ENCODE measurements at places on chromosomes 3 and 15.

- DNase-seq: no peak
These were observed 4.3 kb downstream of the SNTN start for GRCh38 chr3:63656786-63657185.

DNA sequence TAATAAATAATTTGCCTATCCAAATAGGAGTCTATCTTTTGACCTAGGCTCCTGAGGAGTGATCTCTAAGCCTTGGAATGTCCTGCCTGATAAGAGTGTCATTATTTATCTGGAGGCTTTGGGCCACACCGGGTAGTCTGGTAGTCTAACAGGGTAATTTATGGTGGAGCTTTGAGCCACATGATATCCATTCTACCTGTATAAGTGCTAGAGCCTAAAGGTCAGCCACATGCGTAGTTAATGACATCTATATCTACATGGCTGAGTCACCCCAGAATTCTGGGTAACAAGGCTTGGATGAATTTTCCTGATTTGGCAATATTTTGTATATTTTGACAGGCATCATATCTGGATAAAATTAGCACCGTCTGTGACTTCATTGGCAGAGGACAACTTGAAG, 681.4 kb downstream of the MCTP2 start:
- DNase-seq: no peak

DNA sequence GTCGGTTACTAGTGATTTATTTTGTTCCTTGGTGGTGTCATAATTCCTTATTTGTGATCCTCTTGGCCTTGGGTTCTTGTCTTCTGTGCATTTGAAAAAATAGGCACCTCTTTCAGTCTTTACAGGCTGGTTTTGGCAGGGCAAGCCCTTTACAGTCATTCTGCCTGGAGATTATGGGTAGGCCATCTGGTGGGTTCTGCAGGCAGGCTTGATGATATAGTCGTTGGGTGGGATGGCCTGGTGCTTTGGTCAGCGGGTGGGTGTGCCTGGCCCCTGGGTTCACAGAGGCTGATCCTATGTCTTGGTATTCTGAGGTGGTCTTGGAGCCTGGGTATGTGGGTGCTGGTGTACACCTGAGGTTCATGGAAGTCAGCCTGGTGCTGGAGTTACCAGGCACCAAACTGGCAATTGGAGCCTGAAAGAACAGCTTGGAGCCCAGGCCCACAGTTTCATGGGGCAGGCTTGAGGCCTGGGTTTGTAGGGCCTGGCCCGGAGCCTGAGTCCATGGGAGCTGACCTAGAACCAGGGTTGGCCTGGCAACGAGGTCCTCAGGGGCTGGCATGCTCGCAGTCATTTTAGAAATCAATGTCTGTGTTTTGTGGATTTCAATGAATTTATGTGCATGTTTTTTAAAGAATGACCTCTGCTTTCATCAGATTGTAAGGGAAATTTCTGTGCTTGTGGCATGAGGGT, 63.3 kb downstream of the DOCK3 start:
- no peak for DNase-seq

DNA sequence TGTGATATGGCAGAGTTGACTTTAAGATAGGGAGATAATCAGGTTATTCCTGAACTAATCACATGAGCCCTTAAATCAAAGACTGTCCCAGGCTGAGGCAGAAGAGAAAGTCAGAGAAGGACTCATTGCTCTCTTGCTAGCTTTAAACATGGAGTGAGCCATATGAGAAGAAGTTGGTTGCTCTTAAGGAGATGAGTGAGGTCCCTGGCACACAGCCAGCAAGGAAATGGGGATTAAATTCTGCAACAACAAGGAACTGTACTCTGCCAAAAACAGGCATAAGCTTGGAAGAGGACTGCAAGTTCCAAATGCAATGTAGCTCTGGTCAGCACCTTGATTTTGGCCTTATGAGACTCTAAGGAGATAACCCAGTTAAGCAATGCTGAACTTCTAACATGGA, 457.0 kb downstream of the PLOD2 start:
- peak; percentile 36 for DNase-seq

DNA sequence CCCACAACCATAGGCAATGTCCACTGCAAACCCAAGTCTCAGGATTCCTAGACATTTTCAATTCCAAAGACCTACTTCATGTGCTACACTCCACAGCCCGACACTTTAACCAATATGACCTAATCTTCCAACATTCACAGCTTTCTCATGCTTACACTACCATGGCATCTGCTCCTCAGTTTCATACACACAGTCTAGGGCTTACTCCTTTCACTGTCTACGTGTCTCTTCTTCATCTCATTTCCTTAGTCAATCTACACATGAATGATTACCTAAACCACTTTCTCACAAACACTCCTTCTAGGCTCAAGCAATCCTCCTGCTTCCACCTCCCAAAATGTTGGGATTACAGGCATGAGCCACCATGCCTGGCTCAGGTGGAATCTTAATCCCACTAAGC, 106.3 kb downstream of the STAG1 start:
- no peak for DNase-seq

DNA sequence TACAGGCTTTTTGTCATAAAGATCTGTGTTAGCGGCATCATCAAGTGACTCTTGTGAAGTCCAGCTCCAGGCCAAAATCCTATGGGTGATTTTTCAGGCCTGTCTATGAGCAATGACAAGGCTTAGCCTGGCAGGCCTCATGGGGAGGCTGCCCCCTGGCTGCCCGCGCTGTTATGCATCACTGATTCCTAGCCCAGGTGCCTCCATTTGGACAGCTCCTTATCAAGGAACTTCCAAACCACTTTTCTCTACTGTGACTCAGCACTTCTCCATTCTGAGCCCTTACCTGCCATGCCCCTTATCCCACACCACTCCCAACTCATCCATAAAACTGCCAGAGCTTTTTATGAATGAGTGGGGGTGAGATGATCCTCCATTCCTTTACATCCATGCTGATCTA, 91.5 kb upstream of the C3orf80 start:
- DNase-seq: no peak

DNA sequence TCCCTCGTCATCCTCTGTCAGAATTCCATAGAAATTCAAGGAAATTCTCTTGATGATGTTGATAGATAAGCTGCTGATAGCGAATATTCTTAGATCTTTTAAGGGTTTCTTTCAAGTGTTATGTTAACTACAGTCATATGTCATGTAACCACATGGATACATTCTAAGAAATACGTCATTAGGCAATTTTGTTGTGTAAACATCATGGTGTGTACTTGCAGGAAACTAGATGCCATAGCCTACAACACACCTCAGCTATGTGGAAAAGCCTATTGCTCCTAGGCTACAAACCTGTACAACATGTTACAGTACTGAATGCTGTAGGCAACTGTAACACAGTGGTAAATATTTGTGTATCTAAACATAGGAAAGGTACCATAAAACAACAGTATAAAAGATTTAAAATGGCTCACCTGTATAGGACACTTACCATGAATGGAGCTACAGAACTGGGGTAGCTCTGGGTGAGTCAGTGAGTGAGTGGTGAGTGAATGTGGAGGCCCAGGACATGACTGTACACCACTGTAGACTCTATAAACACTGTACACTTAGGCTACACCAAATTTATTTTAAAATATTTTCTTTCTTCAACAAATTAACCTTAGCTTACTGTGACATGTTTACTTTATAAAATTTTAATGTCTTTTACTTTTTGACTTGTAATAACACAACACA, 34.6 kb downstream of the GLDN start:
- DNase-seq: no peak

GRCh38 chr3:182305881-182306665, 487.2 kb upstream of the ATP11B start:
- DNase-seq: no peak

- no peak for DNase-seq
These were observed 29.3 kb downstream of the ASTE1 start for GRCh38 chr3:130997289-130997688.

DNA sequence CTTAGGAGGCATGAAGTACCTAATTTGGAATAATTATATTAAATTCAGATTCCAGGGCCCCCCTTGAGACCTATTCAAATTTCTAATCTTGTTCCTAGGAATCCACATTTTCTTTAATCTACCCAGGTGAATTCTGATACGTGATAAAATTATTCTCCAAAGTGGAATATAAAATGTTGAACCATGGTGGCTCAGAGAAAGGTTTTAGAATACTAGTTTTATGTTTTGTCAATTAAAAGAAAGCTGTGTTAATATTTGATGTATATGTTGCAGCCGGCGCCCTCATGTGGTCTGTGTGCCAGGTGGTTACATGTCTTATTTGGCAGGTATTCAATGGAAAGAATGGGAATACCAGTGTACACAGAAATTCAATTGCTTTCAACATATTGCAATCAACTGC, 321.8 kb downstream of the FEZF2 start:
- no peak for DNase-seq

DNA sequence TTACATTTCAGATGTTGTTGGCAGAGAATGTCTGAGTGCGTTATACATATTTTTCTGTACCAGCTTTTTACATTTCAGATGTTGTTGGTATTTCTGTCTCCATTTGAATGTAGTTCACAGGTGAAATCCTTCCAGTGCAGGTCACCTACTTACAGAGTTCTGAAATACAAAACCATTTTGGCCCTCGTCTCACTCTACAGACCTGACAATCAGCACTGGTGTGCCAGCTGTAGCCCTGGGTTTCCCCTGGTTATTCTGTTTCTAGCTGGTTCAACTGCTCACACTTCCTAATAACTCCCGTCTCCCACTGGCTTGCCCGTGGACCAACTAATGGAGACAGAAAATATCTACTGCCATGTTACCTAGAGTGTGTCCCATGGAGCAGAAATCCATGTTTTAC, 87.5 kb upstream of the CDIN1 start:
- DNase-seq: no peak

DNA sequence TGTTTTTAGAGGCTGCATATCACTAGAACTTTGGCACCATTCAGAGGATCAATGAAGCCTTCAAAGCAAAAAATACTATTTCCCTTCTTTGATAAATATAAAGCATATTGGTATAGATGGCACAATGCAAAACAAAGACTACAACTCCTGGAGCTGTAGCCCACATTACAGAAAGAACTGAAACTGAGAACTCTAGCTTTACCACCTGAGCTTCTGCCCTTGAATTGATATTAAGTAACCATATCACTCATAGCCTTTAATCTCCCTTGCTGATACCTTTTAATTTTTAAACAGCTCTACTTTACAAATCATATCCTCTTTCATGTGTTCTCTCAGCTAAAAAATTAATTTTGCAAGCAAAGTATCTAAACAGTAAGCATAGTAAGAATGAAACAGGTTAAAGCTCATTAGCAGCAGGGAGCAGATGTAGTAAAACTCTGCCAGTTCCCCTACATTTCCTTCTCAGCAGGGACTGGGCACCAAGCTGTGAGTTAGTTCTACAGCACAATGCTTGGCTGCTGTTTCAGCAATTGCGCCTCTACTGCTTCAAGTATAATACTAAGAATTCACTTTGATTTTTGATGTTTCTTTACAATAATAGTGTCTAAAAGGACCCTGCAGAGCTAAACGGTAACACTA, 97.9 kb upstream of the NANOGP8 start:
- DNase-seq: no peak

- no peak for DNase-seq
These were observed 1405.9 kb upstream of the ALCAM start for GRCh38 chr3:103960819-103961218.

DNA sequence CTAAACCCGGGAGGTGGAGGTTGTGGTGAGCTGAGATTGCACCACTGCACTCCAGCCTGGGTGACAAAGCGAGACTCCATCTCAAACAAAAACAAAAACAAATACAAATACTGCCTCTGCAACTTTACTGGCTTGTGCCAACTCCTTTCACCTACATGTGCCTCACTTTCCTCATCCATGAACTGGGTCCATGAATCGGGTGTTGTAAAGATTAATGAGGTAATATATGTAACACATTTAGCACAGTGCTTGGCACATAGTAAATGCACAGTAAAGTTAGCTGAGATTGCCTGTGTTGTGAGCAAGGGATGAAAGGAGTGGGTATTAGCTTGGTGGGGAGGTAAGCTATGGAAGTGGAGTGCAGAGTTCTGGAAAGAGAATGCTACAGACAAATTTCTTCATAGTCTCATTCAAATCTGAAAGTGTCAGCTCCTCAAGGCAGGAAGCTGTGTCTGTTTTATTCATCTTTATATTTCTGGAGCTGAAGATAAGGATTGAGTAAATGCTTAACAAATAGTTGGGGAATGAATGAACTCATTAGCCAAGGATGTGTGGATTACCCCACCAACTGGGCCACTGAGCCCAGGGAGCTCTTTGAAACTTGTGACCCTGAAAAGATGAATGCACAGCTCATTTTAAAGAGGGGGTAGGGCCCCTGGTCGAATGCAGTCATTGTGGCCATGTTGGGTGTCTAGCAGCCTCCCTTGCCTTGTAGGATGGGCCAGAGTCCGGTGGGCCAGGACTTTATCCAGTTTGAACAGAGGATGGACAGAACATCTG, 7.7 kb upstream of the CDCP1 start:
- no peak for DNase-seq

DNA sequence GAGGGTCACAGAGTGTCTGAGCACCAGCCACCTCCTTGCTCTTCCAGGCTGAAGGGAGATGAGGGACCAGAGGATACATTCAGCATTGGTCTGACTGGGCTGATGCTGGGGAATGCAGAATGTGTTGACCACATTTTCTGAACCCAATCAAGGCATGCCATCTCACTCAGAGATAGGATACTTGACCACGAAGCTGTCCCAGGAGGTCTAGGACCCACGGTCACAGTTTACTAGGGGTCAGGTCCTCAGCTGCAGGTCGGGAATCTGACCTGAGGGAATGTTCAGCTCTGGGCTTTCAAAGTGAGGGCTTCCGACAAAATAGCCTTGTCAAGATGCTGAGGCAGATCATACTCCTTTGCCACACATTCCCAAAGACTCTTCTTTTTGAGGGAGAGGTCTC, 19.6 kb downstream of the PLA2G4E start:
- DNase-seq: no peak

DNA sequence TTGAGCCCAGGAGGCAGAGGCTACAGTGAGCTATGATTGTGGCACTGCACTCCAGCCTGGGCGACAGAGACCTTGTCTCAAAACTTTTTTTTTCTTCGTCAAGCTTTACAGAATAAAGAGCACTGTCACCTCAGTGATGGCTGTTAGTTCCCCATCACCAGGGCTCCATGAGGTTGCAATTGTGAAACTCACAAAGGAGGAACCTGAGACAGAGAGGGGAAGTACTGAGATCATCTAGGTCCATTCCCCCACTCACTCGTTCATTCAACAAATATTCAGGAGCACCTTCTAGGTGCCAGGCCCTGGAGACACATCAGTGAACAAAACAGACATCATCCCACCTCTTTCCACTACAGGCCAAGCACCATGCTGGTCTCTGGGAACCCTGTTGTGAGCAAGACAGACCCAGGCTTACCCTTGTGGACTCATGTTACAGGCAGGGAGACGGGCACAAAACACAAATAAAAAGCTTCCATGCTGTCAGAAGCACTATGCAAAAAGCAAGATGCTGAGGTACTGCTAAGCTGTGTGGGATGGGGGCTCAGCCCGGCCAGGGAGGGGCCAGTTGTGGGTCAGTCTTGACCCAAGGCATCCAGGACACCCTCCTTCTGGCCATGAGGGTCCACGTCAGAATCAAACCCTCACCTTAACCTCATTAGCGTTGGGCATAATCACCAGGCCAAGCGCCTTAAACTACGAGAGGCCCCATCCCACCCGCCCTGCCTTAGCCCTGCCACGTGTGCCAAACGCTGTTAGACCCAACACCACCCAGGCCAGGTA, 2.1 kb upstream of the RHO start:
- DNase-seq: no peak
